ENCODE measurements at places on chromosomes 7 and 10.
A peak's percentile ranks its signal among the peaks of the same experiment; 100 is the strongest.

DNA sequence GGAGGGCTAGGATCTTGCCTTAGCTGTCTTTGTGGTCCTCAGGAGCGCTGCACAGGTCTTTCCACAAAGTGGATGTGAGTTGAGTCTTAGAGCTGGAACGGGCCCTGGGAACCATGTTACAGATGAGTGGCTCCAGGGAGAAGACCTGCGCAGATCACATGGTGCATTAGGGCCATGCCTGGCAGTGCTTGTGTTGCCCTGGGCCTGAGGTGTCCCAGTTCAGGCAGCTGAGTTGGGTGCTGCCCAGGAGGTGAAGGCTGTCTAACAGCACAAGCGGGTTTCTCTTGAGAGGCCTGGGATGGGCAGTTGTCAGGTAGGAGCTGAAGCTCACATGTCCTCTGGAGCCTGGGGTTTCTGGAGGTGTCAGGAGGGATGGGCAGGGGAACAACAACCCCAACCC is 33.7 kb upstream of the ANKRD2 start:
- no peak for DNase-seq

GRCh38 chr7:1516586-1517251 is 12.5 kb upstream of the INTS1 start:
- DNase-seq = no peak

GRCh38 chr7:36338256-36338655 is 51.4 kb upstream of the ANLN start:
- no peak for DNase-seq

DNA sequence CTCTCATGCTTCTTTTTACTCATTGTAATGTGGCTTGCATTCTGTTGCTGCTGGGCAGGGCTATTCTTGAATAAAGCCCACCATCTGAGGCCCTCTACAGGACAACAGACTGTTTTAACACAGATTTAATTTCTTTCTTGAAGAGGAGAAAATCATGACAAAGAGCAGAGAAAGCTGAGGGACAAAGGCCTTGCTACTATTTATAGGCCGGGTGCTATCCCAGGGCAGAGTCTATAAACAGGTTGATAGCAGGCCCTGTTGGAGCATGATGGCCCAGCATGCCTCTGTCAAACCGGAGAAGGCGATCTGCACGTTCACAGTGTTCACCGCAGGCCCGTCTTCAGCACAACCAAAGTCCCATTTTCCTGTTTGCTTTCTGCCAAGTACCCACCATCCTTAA is 3.0 kb downstream of the VIPR2 start:
- no peak for DNase-seq

DNA sequence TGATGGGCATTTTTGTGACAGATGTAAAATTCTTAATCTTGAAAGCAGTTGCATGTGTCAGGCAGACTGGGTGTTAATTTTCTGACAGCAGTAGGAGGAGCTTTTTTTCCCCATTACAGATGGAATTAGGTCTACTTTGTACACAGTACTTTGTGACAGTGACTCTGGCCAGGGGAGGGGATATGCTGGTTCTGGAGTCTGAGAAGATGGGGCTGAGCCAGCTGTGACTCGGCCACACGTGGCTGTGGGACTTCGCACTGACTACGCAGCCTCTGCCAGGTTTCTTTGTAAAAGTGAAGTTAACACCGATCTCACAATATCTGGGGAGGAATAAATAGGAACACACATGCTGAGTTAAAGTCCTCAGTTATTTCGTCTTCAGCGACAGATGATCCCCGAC is 95.4 kb downstream of the MGMT start:
- DNase-seq = no peak

GRCh38 chr7:11469028-11469745 is 362.8 kb downstream of the THSD7A start:
- DNase-seq = peak; percentile 42

DNA sequence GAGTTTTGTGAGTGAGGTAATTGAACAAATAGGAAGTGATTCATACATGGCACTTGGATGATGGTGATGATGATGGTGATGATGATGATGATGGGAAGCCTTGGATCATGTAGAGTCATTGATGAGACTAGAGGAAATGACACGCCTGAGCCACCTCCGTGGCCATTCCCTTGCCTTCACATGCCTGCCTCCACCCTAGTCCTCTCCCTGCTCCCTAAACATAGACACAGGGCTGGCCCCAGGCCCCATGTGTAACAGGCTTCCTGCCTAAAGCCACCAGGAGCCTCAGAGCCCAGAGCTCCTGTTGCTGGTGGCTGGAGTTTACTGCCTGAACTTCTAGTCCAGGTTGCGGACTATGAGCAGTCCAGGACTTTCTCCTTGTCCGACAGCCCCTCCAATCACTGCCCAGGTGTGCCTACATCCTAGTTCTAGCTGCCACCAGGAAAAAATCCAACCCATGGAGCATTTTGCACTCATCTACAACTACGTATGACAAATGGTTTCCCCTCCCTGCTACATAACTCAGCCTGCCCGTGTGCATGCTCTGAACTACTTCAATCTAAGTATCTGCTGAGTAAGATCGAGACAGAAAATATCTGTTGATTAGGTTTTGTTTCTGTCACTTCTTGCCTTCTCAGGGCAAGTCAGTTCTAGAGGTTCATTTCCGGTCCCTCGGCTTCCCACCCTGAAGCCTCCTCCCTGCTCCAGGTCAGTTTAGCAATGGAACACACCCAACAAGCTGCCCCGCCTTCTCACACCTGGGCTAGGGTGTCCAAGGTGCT is 35.5 kb upstream of the KDM7A start:
- DNase-seq = no peak

DNA sequence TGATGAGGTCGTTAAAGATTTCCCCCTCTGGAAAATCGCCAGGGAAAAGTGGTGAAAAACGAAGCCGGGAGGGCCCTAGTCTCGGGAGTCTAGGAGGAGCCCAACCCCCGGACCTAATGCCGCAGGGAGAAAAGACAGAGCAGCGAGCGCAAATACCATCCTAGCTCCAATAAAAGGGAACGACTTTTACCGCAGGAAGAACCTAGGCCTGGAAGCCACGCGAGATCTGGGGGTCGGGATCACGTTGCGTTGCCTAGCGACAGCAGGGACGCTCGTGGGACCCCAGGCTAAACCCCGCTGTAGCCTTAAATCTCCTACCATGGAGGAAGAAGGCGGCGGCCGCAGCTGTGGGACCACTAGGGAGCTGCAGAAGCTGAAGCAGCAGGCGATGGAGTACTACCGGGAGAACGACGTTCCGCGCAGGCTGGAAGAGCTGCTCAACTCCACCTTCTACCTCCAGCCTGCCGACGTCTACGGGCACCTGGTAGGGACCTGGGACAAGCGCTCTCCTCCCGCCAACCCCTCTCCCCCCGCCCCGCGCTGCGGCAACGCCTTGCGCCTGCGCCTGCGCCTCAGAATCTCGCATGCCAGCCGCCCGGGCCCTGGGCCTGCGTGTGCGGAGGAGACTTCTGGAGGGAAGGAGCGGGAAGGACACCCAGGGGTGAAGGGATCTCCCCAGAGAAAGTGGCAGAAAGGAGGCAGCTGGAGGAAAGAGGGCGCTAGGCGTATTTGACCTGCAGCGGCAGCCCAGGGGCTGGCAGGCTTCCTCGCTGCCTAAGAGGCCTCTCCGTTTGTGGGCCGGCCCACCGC is at the start of gene ENO4:
TSS of gene ENO4 (plus strand) at position 252 of the 810 bp plus-strand sequence. CDS start at position 320, 68 bp downstream.
- DNase-seq = peak; percentile 80

DNA sequence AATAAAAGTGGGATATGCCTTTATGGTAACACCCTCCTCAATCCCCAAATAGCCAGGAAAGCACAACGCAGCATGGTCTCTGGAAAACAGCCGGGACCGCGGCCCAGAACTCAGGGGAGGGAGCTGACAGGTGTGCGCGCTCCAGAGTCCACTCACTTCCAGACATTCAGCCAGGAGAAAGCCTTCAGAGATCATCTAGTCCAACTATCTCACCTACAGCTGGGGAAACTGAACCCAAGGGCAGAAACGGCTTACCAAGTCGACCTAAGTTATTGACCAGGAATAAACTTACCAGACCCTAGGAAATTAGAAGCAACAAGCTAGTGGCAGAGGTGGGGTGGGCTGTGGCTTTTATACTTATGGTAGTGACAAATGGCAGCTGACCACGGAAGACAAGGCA is 16.4 kb downstream of the GSDME start:
- no peak for DNase-seq

DNA sequence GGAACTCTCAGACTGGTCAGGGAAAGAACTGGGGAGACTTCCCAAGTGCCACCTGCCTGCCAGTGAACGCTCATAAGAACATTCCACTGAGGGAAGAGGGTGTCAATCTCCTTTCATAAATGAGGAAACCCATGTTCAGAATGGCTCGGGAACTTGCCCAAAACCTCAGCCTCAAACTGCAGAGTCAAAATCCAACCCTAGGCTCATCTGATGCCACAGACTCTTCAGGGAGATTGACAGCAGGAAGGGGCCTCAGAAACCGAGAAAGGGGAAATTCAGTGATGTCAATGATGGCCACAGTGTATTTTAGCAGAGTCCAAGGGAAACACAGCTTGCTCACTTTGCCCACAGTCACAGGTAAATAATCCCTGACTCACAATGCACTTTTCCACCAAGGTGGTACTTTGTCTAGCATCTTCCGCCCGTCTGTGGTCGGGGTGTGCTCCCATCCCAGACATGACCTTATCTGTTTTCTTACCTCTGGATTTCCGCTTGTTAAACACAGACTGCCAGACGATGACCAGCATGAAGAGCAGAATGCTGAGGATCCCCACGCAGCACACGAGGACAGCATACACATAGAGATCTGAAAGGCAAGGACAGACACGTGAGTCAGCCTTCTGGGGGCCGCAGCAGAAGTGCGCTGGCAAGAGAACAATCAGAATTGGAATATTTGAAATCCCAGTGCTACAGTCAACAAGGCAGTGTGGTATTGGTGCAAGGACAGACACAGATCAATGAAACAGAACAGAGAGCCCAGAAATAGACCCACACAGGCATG is 38.4 kb downstream of the VSTM4 start:
- no peak for DNase-seq

DNA sequence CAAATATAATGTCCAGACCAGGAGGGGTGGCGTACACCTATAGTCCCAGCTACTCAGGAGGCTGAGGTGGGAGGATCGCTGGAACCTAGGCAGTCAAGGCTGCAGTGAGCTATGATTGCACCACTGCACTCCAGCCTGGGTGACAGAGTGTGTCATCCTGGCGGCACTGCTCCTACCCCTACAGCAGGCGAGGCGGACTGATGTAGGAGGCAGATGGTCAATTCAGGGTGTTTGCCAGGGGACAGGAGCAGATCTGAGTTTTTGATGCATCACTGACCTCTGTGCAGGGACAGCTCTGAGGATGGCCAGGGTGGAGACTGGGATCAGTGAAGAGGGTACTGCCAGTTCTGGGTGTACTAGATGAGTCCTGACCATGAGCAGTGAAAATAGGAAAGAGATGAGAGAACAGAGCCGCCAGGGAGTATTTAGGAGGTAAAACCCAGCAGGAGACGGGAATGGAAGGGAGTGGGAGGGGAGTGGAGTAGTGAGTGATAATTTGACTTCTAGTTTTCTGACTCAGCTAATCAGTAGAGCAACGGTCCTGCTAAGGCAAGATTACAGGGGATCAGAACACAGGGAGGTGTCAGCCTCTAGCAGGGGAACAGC is 75.3 kb downstream of the HIP1 start:
- no peak for DNase-seq

DNA sequence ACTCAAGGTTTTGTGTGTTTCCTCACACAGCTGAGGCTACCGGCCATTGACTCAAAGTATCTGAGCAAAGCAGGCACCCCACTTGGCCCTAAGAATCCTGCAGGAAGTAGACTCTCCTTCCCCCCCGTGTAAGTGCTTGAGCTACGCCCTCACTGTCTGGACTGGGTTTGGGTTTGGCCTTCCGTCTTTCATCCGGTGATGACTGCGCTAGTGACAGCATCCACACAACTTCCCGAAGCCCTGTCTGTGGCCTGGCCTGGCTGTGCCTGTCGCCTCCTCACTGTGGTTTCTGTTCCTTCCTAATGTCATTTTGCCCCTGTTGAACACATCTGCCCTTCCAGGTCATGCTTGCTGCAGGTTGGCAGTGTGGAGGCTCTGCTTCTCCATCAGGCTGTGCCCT is 14.5 kb downstream of the C7orf57 start:
- no peak for DNase-seq

All from fibroblast of pulmonary artery (primary cell).